Activated CD8-positive, alpha-beta memory T cell treated with anti-CD3 and anti-CD28 coated beads, Interleukin-2, amount 10 ng/mL, durations not matched to agents 7 days and 5 days (primary cell): ENCODE measurements at places on chromosomes 5 and 9. TPM values are rescaled to one million over a fixed set of nuclear protein-coding genes. Genes with fewer than 3 reads are reported as not detected.

- no peak for DNase-seq
- H3K4me1 ChIP-seq = peaks cover 7% of the 10 kb centered on the region
- no peak overlapping the region for H3K27ac ChIP-seq
- no peak overlapping the region for H3K4me3 ChIP-seq
These were observed 53.7 kb upstream of the IFNK start for GRCh38 chr9:27470291-27470856.

GRCh38 chr5:122942164-122942914, 94.2 kb downstream of the PPIC start:
- H3K27me3 ChIP-seq = no peaks in the 10 kb centered on the region
- H3K36me3 ChIP-seq = peaks cover 2% of the 10 kb centered on the region
- H3K4me3 ChIP-seq = no peak overlapping the region
- DNase-seq = no peak
- H3K27ac ChIP-seq = no peak overlapping the region

PCDHAC2 gene
- total RNA-seq = not detected

SLC9A3 gene
- total RNA-seq = 1.7 TPM
